ENCODE measurements at places on chromosomes 5 and 9.
A peak's percentile ranks its signal among the peaks of the same experiment; 100 is the strongest.

- no peak for DNase-seq
Observed at GRCh38 chr9:83043597-83043996, 19.3 kb downstream of the RASEF start.

DNA sequence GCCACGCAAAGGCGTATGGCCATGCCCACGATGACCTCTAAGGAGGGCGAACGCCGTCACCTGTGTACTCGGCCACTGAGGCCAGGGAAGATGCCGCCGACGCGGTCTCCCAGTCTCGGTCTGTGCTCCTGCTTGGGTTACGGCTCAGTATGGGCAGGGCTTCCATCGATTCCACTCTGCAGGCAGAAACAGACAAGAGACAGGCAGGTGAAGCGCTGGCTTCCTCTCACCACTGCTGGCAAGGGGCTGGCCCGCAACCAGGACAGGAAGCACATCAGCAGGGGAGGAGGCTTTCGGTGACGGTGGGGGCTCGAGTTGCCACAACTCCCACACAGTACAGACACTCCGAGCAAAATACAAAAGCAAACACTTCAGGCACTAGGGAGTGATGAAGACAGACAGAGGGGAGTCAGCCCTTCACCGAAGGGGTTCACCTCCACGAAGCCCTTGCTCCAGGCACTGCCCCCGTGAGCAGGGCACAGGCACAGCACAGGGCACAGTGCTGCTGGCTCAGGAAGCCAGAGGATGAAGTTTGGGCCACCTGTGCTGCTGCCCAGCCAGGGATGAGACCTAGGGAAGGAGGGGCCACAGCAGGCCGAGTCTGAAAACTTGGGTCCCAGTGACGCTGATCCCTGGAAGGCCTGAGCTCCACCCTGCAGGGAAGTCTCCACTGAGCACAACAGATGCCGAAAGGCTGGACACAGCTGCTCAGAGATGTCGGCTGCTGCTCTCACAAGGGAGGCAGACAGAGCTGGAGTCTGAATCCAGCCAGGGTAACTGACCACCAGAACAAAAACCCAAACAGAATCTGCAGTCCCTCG, 91.3 kb downstream of the CAMSAP1 start:
- DNase-seq: peak; percentile 86

- no peak for DNase-seq
Observed at GRCh38 chr5:5344606-5345005, 77.9 kb upstream of the ICE1 start.

GRCh38 chr5:141838326-141839014, 39.7 kb downstream of the PCDH1 start:
- DNase-seq: no peak

GRCh38 chr5:111800351-111800750, 43.4 kb upstream of the NREP start:
- no peak for DNase-seq

- no peak for DNase-seq
Observed at GRCh38 chr5:172434251-172434650, 20.1 kb downstream of the SH3PXD2B start.

- no peak for DNase-seq
Observed at GRCh38 chr5:87912419-87912818, 356.2 kb downstream of the TMEM161B start.

- no peak for DNase-seq
Observed at GRCh38 chr9:130663977-130664250, 480 bp upstream of the PRDM12 start.
